ENCODE measurements at places on chromosomes 13 and 19.

GRCh38 chr19:1336079-1336684, 47.5 kb upstream of the NDUFS7 start:
- no peak for DNase-seq

GRCh38 chr19:4352701-4353121, 9.3 kb downstream of the MPND start:
- DNase-seq = no peak

DNA sequence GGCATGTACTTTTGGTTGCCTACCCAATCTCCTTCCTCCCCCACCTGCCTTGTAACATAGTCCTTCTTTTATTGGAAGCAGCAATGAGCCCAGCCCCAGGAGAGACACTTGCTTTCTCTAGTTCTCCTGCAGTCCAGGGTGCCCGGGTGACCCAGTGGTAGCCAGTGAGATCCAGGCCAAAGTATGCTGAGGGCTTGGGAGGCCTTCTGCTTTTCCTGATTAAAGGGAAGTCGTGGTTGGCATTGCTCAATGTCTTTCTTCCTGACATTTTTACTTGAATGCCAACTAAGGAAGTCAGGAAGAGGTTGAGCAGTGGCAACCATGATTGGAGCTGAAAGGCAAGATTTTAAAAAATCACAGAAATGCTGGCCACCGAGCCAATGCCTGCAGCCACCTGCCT, 25.7 kb downstream of the CNMD start:
- no peak for DNase-seq

GRCh38 chr13:99196466-99197116, 4.1 kb upstream of the UBAC2 start:
- DNase-seq = no peak

DNA sequence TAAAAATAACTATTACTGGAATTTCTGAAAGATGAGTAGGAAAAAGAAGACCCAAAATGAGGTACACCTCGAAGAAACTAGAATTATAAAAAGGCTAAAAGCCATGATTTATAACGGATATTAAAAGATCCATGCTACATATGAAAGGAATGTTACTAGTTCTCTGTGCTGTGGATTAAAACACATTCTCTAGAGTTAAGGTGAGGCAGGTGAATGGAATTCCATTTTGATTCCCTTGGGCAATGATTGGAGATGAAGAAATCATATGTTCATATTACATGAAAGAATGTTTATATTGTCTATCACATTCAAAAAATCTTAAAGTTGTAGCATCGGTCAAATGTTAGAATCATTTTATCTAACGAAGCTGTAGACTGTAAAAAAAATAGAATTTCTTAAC, 783.7 kb downstream of the PCDH9 start:
- no peak for DNase-seq

- no peak for DNase-seq
Observed at GRCh38 chr19:34692549-34692948, 15.1 kb downstream of the ZNF302 start.

GRCh38 chr13:48253849-48254248, 20.8 kb downstream of the ITM2B start:
- DNase-seq = no peak

- DNase-seq = no peak
Observed at GRCh38 chr19:56710437-56710836, 38.9 kb upstream of the ZNF835 start.

GRCh38 chr19:41784743-41785142, 11.6 kb upstream of the CEACAM3 start:
- no peak for DNase-seq

GRCh38 chr13:38636761-38637160, 50.1 kb upstream of the FREM2 start:
- DNase-seq = no peak

GRCh38 chr13:97001636-97002035, 7.4 kb upstream of the OXGR1 start:
- no peak for DNase-seq

Measured in NCI-H1930 (cell line).